ENCODE measurements at places on chromosomes 16 and 17.

GRCh38 chr16:11084484-11084875 lies 140.1 kb downstream of the CLEC16A start:
- no peaks in the 10 kb centered on the region for H3K27me3 ChIP-seq
- no peak for DNase-seq
- no peaks in the 10 kb centered on the region for H3K36me3 ChIP-seq
- H3K27ac ChIP-seq = peak overlapping the region; percentile 2
- H3K4me1 ChIP-seq = no peaks in the 10 kb centered on the region

DNA sequence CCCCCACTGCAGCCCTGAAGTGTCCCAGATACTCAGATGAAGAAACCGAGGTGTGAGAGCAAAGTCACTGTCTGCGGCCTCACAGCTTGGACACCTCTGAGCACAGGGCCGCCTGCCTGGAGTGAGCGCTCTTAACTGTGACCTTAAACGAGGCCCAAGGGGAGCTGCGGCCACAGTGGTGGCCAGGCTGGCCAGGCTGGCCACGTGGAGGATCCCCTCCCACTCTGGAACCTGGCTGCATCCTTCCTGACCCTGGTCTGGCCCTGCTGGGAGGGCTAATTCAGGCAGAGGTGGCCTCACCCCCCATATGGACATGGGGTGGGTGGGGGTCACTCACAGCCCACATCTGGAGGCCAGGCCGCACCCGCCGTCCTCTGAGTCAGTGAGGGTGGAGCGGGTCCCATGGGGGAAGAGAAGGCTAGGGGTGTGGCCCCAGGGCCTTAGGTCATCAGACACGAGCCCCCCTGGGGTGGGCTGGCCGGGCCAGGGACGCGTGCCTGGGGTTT lies 6.6 kb downstream of the VASN start:
- H3K36me3 ChIP-seq = peaks cover 4% of the 10 kb centered on the region
- no peaks in the 10 kb centered on the region for H3K27me3 ChIP-seq
- DNase-seq = no peak
- peaks cover 56% of the 10 kb centered on the region for H3K4me1 ChIP-seq
- H3K27ac ChIP-seq = peak overlapping the region; percentile 91

GRCh38 chr17:44688675-44689476 lies 700 bp downstream of the CCDC43 start:
- H3K36me3 ChIP-seq = no peaks in the 10 kb centered on the region
- peak overlapping the region; percentile 80 for H3K4me3 ChIP-seq
- DNase-seq = no peak
- no peaks in the 10 kb centered on the region for H3K27me3 ChIP-seq

GRCh38 chr16:77308163-77308561 lies 109.0 kb downstream of the SYCE1L start:
- no peaks in the 10 kb centered on the region for H3K36me3 ChIP-seq
- no peak for DNase-seq
- no peaks in the 10 kb centered on the region for H3K27me3 ChIP-seq
- no peak overlapping the region for H3K4me3 ChIP-seq
- H3K27ac ChIP-seq = no peak overlapping the region
- H3K4me1 ChIP-seq = no peaks in the 10 kb centered on the region

- no peak for DNase-seq
- H3K27me3 ChIP-seq = no peaks in the 10 kb centered on the region
- no peak overlapping the region for H3K4me3 ChIP-seq
- H3K27ac ChIP-seq = no peak overlapping the region
- no peaks in the 10 kb centered on the region for H3K36me3 ChIP-seq
Observed at GRCh38 chr16:24511792-24512191, 27.6 kb upstream of the RBBP6 start.

DNA sequence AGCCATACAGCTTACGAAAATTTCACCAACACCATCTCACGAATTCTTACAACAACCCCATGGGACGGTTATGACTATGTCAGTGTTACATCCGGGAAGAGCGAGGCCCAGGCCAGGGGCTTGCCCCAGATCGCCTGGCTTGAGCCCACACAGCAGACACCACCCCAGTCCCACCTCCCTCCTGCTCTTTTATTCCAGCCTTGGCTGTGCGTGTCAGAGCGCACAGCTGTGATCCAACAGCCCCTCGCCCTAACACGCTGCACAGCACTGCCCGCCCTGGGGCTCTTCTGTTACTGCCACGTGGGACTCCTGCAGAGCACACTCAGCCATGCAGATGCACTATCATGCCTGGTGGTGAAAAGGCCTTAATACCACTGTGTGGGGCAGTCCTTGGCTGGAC lies 127.9 kb downstream of the ENGASE start:
- no peaks in the 10 kb centered on the region for H3K4me1 ChIP-seq
- no peak overlapping the region for H3K4me3 ChIP-seq
- H3K27me3 ChIP-seq = peaks cover 94% of the 10 kb centered on the region

DNA sequence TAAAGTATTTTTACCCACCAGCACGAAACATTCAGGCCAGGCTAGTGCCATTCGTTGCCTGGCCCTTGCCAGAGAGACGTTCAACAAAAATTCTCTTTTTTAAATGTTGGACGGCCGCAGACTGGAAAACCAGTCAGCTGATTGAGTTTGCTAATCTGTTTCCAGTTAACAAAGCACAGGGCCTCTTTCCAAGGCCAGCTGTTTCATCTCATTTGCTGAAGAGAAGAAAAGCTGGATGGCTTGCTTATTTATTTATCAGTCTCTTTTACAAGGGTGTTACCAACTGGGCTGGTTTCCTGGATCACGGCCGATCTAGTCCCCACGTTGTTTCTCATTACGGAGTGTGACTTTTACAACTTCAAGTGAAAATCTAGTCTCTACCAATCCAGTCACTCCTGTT lies 418.7 kb upstream of the DYNLRB2 start:
- DNase-seq = no peak
- H3K27ac ChIP-seq = peak overlapping the region; percentile 27
- no peaks in the 10 kb centered on the region for H3K4me1 ChIP-seq

DNA sequence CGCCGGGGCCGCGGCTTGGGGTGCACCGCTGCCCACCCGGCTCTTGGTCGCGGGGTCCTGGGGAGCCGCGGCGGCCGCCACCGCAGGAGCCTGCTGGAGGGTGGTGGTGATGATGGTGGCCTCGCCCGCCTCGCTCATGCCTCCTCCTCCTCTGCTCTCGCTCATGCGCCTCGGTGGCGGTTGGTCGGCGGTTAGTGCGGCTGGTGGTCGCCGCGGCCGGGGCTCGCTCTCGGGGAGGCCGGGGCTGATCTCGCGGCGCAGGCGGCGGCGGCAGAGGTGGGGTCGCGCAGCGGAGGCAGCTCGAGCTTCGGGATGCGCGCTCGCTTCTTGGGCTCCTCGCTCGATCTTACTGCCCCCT lies 41.6 kb downstream of the AHSP start:
- no peaks in the 10 kb centered on the region for H3K4me1 ChIP-seq
- H3K36me3 ChIP-seq = no peaks in the 10 kb centered on the region
- DNase-seq = no peak
- H3K27ac ChIP-seq = no peak overlapping the region

DNA sequence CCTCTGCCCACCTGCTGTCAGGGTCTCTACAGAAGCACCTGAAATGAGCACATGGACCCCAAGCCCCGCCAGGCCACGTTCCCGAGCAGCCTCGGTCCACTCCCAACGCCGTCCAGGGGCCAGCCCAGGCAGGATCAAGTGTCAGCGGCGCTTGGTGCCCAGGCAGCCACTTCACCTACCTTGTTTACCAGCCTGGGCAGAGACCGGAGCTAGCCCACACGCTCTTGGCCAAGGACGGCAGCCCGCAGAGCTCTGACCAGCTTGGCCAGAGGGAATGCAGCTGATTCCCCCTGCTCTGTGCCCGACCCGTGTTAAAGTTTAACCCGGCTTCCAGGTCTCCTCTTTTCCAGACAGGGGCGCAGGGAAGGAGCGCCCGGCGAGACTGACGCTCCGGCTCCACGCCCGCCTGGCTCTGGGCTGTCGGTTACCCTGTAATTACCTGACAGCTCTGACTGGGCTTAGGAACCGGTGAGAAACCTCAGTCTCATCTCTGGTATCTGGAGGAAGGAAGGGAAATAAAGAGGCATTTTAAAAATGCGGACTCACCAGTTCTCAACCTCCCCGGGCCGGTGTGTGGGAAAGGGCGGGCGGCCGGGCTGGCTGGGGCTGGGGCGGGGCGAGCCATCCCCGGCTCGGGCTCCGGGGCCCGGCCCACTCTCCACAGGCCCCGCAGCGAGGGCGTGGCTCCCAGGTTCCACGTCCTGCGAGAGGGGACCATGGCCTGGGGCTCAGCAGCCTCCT lies 4.6 kb downstream of the KIFC3 start:
- H3K27me3 ChIP-seq = no peaks in the 10 kb centered on the region
- H3K4me3 ChIP-seq = peak overlapping the region; percentile 46
- peak; percentile 68 for DNase-seq
- no peaks in the 10 kb centered on the region for H3K4me1 ChIP-seq
- H3K36me3 ChIP-seq = no peaks in the 10 kb centered on the region
